ENCODE measurements at places on chromosomes 4 and X. TPM values are rescaled to one million over a fixed set of nuclear protein-coding genes. Genes with fewer than 3 reads are reported as not detected.

CD38 gene
- total RNA-seq = 8.5 TPM

NHS gene
- total RNA-seq = 2.7 TPM

DNA sequence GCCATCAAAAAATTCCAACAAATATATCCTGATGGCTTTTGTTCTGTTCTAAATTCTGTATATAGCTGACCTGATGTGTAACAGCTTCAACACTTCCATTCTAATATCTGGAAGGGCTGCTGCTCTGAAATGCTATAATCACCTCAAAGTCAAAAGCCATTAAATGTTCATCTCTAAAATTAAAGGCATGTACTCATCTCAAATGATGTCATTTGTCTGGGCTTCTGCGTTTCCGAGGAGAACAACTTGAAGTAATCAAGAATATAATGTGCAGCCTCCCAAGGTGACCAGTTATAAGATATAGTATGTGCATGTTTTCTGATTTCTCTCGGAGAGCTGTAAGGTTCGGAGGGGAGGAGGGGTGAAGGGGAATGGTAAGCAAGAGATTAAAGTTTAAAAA is 237.6 kb downstream of the SCFD2 start:
- no peak overlapping the region for H3K27ac ChIP-seq
- no peak for DNase-seq
- peaks cover 13% of the 10 kb centered on the region for H3K4me1 ChIP-seq
- H3K4me3 ChIP-seq = no peak overlapping the region
- no peaks in the 10 kb centered on the region for H3K36me3 ChIP-seq

TLR10 gene
- 1.2 TPM for total RNA-seq

PROM1 gene
- 10.1 TPM for total RNA-seq

- DNase-seq = peak; percentile 51
- H3K4me1 ChIP-seq = peaks cover 20% of the 10 kb centered on the region
- H3K27ac ChIP-seq = no peak within 1 kb of the TSS
- H3K36me3 ChIP-seq = no peaks in the 10 kb centered on the region
Observed at GRCh38 chr4:80266253-80266901, at the start of gene FGF5. TSS of gene FGF5 (plus strand) at chr4:80266664. CDS start at chr4:80266825, 161 bp downstream.

GRCh38 chrX:100408713-100409609 is 1.1 kb downstream of the PCDH19 start:
- no peak for DNase-seq
- H3K4me1 ChIP-seq = no peaks in the 10 kb centered on the region
- H3K27me3 ChIP-seq = peaks cover 48% of the 10 kb centered on the region
- H3K27ac ChIP-seq = no peak overlapping the region
- H3K36me3 ChIP-seq = no peaks in the 10 kb centered on the region

DNA sequence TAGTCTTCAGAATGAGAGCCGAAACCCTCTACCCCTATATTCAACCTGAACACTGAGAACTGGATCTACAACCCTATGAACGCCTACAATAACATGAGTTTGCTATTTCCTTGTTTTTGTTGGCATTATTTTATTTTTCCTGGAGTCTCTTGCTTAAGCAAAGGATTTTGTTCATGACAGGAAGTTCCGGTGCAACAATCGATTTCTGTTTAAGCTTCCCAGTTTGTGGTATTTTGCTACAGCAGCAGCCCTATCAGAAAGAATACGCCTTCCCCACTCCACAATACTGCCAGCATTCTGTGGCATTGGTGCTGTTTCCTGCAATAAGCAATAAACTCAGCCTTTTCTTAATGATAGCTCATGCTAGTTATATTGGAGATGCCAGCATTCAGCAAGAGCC is 60.9 kb downstream of the NPY5R start:
- no peaks in the 10 kb centered on the region for H3K4me1 ChIP-seq
- H3K4me3 ChIP-seq = no peak overlapping the region
- H3K27me3 ChIP-seq = no peaks in the 10 kb centered on the region
- DNase-seq = no peak

DNA sequence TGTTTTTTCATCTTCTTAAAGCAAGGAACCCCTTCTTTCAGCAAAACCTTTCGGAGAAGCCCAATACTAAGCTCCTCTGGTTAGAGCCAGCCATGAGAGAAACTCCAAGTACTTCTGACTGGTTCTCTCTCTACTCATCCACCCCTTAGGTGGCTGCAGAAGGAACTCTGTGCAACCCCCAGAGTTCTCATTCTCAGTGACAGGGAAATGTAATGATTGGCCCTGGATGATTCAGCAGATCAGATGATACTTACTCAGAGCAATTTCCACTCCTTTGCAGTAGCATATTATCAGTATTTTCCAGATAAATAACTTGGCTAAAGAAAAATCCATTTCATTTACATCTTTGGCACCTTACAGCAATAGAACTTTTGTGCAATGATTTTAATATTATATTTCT is 3.2 kb downstream of the SPP1 start:
- H3K27ac ChIP-seq = no peak overlapping the region
- DNase-seq = no peak
- no peaks in the 10 kb centered on the region for H3K36me3 ChIP-seq
- H3K4me1 ChIP-seq = peaks cover 2% of the 10 kb centered on the region
- H3K27me3 ChIP-seq = peaks cover 8% of the 10 kb centered on the region

DNA sequence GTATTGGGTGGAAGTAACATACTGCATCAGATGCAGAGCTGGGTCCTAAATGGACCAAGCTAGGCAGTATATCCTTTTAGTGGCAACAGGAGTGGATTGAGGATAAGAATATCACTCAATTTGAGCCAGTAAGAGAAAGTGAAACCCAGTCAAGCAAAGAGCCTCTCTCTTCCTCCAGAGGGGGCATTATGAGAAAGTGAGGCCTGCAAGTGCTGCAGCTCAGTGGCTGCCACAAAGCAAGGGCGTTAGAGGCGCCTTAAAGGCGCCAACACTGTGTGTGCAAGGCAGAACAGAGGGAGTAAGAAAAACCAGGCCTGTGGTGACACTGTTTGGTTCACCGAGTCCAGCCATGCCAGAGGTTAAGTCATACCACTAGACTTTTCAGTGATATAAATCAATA is 17.5 kb downstream of the STX18 start:
- no peak overlapping the region for H3K4me3 ChIP-seq
- no peaks in the 10 kb centered on the region for H3K27me3 ChIP-seq
- no peaks in the 10 kb centered on the region for H3K36me3 ChIP-seq
- H3K27ac ChIP-seq = no peak overlapping the region
- no peak for DNase-seq

DNA sequence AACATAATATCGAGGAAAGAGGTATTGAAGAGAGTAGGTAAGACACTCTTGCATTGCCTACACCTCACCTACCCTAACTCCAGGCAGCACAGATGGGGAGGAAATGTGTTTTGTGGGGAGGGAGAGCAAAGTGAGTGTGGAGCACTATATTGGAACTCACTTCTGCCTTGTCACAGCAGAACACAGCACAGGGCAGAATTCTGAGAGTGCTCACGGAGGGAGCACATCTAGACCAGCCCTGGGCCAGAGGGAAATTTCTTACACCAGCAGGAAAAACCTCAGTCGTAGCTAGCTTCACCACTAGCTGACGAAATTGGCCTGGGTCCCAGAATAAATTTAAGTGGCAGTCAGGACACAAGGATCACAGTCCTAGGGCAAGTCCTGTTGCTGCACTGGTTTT is 517.3 kb downstream of the TMA16 start:
- H3K4me1 ChIP-seq = no peaks in the 10 kb centered on the region
- no peaks in the 10 kb centered on the region for H3K27me3 ChIP-seq
- H3K4me3 ChIP-seq = no peak overlapping the region
- no peak overlapping the region for H3K27ac ChIP-seq
- H3K36me3 ChIP-seq = no peaks in the 10 kb centered on the region

GRCh38 chrX:49247916-49248811 is 12.9 kb downstream of the CCDC22 start:
- H3K36me3 ChIP-seq = peaks cover 43% of the 10 kb centered on the region
- no peak for DNase-seq
- no peak overlapping the region for H3K4me3 ChIP-seq
- H3K27me3 ChIP-seq = no peaks in the 10 kb centered on the region
- H3K27ac ChIP-seq = no peak overlapping the region
